Mesenchymal stem cell (in vitro differentiated cells and primary cell): ENCODE measurements at places on chromosomes 3 and 15.
A peak's percentile ranks its signal among the peaks of the same experiment; 100 is the strongest.

GRCh38 chr15:90211440-90212143, 10.5 kb downstream of the SEMA4B start:
- peak; percentile 57 for DNase-seq

- DNase-seq, result no peak
Observed at GRCh38 chr15:57329582-57330367, 46.5 kb upstream of the CGNL1 start.

DNA sequence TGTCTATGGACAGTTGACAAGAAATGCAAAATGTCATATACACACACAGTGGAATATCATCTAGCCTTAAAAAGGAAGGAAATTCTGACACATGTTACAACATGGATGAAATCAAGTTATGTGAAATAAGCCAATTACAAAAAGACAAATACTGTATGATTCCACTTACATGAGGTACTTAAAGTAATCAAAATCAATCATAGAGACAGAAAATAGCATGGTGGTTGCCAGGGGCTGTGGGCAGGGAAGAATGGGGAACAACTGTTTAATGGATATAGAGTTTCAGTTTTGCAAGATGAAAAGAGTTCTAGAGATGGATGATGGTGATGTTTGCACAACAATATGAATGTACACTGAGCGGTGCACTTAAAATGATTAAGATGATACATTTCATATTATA, 613.8 kb upstream of the ZNF385D start:
- DNase-seq, result no peak

DNA sequence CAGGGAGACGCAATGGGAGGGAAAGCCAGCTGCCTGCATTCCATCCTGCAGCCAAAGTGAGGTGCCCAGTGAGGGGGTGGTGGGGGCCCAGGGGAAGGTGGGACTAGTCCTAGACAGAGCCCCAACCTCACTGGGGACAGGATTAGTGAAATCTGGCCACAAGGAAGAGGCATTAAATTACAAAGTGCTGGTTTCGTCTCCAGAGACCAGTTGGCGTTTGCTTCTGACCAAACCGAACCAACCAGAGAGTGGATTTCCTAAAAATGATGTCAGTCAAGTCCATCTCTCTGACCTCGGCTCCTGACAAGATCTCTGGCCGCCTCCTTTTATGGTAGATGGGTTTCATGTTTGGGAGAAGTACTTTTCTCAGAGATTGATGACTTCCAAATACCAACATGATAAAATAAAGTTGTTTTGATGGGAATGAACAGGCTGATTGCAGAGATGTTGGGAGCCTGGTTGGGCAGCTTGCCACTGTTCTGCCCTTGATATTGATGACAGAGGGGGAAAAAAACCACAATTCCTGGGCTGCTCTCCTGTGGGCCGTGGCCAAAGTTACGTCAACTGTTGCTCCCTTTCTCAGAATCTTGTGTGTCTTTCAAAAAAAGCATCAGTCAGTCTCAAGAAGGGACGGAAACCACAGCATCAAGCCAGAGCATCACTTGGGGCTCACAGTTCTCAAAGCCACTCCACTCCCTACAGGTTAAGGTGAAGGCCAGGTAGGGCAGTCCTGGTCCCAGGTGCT, 24.6 kb downstream of the ITGA11 start:
- DNase-seq, result no peak

GRCh38 chr15:93613386-93613785, 524.4 kb upstream of the RGMA start:
- DNase-seq, result no peak
